ENCODE measurements at places on chromosomes 7 and 10.

DNA sequence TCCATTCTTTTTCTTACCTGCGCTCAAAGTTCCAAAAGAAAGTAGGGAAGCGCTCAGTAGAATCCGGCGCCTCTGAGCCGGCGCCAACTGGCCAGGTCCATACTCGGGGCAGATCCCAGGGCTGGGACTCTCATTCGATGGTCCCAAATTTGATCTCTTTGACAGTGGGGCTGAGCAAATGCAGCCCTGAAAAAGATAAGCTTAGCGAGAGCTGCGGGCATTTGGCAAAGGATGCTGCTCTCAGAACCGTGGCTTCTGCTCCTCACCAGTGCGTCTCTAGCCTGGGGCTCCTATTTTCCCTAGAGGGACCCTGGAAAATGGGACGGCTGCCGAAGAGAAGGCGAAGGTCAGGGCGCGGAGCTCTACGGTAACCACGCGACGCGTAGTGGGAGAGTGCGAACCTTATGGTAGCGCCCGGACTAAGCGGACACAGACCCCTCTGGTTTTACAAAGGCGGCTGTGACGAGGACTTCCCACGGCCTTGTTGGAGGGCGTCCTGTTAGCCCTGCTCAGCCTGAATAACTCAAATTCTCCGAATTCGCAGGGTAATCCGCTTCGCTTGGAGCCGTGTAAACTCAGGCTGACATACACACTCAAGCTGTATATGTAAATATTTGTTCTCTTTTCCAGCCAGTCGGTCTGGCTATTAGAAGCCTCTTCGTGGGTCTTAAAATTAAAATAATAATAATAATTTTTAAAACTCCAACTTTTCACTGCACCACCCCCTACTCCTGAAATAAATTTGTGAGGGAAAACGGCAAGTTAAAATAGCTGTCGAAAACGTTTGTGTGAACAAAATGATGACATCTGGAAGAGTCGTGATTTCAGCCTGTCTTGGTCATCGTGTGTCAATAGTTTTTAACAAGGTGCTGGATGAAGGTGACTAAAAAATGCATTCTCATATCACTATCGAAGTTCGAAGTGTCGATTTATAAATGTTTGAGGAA lies 869 bp upstream of the TBX20 start:
- no peak for DNase-seq

- DNase-seq: no peak
These were observed 28.1 kb upstream of the CREB3L2 start for GRCh38 chr7:138029941-138030340.

DNA sequence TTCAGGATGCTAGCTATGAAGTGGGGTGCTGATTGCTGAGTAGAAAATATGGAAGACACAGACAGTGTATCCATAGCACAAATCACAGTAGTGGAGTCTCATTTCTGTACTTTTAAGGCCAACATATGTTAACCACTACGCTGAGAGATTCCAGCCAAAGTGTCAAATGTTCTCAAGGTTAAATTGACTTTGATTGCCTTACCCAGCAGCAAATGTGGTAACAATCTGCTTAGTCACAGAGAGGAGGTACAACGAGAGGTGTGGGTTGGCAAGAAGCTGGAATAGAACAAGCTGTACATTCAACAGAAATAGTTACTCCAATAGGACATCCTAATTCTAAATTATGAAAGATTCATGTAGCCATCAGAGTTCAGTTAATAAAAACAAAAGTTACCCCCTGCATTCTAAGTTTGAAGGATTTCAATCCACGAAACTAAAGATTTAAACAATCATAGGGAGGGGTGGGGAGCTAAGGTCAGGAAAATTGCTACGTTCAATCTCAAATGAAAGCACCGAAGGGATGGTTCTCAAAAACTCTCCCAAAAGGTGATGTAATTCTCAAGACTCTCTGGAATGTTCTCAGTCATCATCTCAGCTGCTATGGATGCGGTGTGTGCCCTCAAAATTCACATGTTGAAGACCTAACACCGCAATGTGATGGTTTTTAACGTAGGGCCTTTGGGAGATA lies 137.0 kb downstream of the ETV1 start:
- DNase-seq: no peak

GRCh38 chr7:82665966-82666507 lies 222.5 kb upstream of the CACNA2D1 start:
- no peak for DNase-seq

DNA sequence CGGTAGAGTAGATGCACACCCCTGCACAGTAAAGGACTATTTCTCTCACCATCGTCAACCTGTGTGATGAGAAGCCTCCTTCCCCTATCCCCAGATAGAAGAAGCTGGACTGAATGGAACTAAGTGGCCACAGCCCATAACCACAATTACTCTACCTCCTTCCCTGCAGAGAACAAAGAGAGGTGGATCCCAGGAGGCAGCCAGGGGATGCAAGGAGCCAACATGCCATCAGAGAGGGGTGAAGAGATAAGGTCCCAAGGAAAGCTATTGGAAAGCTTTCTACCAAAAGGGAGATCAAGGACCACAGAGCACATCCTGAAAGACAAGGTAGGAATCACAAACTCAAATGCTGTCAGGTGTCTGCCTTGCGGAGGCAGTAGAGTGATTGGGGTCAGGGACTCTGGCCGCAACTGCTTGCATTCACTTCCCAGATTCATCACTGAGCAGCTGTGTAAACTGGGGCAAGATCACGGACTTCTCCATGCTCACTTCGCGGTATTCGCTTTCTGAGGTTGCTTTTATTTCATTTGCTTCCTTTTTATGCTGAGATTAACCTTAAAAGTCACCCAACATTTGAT lies 81.6 kb upstream of the MYO3A start:
- DNase-seq: no peak

DNA sequence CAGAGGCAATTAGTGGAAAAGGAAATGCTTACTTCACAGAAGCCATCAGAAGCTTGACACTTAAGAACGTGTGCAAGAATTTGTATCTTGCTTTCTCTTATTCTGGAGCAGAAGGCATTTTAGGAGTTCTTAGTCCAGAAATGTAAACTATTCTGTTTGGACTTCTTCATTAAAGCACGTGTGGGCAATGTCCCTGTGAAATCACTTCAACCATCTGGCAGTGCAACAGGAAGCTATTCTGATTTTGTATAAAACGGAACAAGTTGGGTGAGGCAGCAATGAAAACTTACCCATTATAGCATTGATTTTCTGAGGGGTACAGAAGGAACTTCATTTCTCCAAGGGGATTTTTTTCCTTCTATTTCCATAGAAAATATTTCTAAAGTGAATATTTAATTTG lies 21.3 kb upstream of the ARHGAP21 start:
- DNase-seq: no peak

- no peak for DNase-seq
These were observed 638 bp downstream of the METTL27 start for GRCh38 chr7:73841689-73842066.

GRCh38 chr10:58513188-58514110 lies 777 bp downstream of the BICC1 start:
- peak; percentile 82 for DNase-seq

DNA sequence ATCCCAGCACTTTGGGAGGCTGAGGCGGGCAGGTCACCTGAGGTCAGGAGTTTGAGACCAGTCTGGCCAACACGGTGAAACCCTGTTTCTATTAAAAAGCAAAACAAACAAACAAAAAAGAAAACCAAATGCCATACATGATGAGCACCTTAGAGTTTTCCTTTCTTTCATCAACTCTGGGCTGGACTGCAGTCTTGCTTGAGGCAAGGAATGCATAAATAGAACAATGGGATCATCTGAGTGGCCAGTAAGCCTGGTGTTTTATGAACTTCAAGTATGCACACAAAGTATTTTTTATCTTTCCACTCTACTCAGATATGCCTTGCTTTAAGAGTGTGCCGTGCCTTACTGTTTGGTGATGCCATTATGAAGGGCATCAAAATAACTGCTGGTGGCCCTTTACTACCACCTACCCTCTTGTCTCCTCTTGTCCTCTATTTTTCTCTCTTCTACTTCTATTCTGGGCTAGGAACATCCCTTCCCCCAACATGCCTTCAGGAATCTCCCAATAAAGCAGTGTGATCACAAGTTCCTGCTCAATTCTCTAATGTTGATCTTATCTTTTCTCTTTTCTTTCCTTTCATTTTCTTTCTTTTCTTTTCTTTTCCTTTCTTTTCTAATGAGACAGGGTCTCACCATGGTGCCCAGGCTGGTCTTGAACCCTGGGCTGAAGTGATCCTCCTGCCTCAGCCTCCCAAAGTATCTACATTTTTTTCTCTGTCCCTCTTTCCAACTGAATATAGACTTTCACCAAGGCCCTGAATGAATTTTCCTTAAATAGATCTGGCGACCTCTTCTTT lies 10.2 kb downstream of the SCD start:
- no peak for DNase-seq

- no peak for DNase-seq
These were observed 19.9 kb upstream of the ZNF138 start for GRCh38 chr7:64774204-64774842.

GRCh38 chr7:92402920-92403759 lies 44.1 kb upstream of the GATAD1 start:
- DNase-seq: no peak

DNA sequence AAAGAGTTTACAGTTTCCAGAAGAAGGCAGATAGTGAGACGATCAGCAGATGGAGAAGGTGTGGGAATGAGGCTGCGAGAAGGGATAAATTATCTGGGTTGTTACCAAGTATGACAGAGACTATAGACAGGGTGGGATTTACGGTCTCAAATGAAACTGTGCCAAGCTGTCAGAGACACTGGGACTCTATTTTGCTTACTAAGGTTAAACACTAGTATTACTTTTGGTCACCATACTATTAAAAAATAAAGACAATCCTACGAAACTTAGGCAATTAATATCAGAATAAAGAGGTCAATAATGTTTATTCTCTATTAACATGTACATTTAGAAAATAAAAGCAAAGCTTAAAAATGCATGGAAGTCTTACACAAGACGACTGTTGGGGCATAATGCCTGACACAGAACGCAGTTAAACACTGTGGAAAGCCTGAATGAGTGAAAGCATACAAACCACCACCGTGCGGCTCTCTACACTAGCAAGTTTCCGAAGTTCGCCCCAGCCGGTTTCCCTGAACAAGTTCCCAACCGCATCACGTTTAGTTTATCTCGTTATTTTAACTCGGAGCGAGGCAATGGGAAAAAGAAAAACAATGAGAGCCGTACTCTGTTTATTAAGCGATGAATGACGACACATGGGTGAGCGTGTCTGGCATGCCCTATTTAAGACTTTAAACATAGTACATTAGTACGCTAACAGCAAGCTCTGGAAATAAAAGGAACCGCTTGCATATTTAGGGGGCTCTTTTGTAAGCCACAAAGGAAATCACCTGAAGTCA lies 909 bp upstream of the CC2D2B start:
- DNase-seq: peak; percentile 51

DNA sequence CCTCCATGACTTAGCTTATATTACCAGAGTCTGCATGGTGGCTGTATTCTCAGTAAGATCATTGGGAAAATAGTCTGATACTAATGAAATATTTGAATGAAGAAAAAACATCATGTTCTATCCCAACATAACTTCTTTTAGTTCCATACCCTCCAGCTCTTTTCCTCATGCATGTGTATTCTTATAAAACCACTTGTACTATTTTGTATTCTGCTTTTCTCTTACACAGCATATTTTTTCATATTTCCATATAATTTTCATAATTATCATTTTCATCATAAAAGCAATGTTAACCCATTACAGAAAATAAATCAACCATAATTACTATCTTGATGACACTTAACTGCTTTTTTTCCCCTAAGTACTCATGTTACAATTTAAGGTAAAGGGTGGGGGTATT lies 371.2 kb upstream of the LRGUK start:
- no peak for DNase-seq

GRCh38 chr7:90216771-90217170 lies 5.2 kb downstream of the STEAP2 start:
- DNase-seq: no peak

DNA sequence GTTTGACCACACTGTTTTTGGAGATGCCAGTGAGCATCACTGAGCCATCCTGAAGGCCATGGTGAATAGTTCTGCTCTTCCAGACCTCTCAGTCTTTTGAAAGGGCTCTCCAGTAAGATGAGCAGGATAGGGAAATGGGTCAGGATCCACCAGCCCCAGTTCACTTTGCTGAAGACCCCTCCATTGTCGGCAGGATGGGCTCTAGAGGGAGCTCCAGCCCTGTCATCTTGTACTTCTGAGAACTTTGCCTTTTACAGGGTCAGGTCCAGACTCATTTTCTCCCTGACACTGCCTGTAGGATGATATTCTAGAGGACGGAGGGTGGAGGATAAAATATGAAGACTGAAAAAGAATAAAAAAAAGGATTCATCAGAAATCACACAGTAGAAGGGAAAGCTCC lies 13.1 kb downstream of the LHFPL3 start:
- peak; percentile 21 for DNase-seq

- DNase-seq: no peak
These were observed 510.3 kb downstream of the PTPRN2 start for GRCh38 chr7:158077151-158077840.
